Kasumi-1 (cell line): ENCODE measurements at places on chromosomes 3 and 15.

- DNase-seq, result no peak
These were observed 752.2 kb upstream of the CFAP20DC start for GRCh38 chr3:59802045-59802444.

DNA sequence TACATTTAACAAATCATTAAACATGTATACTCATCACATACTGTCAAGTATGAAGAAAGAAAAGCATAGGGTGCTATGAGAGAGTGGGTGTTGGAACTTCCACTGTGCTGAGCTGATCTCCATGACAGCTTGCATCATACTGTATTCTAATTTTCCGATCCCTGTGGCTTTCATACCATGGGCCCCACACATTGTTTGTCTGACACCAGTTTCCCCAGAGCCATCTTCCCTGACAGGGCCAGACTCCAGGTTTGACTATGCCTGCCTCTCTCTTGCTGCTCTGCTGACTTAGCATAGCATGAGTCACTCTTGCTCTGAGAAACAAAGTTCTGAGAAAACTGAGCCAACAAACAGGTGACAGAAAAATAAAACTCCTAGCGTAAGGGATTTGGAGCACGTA, 37.0 kb upstream of the CASR start:
- no peak for DNase-seq

GRCh38 chr3:9732080-9732739, 675 bp downstream of the BRPF1 start:
- peak; percentile 23 for DNase-seq

- DNase-seq, result no peak
These were observed 11.5 kb downstream of the ZIC4 start for GRCh38 chr3:147394884-147395225.

DNA sequence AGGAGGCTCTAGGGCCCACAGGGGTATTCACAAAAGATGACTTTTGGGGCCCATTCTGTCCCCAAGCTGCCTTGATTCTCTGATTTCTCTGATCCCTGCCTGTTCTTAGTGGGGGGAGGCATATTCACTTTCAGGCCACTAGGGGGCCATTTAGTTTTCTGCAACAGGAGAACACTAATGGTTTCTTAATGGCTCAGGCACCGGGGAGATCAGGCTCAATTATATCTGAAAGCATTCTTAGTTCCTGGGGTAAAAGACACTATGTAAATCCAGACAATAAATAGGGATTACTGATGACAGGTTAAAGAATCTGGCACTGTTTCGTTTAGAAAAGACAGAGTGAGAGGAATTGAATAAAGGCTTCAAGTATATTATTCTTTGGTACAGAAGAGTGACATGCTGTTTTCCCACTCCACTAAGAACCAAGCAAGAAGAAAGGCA, 2.5 kb upstream of the INAFM2 start:
- peak; percentile 68 for DNase-seq

DNA sequence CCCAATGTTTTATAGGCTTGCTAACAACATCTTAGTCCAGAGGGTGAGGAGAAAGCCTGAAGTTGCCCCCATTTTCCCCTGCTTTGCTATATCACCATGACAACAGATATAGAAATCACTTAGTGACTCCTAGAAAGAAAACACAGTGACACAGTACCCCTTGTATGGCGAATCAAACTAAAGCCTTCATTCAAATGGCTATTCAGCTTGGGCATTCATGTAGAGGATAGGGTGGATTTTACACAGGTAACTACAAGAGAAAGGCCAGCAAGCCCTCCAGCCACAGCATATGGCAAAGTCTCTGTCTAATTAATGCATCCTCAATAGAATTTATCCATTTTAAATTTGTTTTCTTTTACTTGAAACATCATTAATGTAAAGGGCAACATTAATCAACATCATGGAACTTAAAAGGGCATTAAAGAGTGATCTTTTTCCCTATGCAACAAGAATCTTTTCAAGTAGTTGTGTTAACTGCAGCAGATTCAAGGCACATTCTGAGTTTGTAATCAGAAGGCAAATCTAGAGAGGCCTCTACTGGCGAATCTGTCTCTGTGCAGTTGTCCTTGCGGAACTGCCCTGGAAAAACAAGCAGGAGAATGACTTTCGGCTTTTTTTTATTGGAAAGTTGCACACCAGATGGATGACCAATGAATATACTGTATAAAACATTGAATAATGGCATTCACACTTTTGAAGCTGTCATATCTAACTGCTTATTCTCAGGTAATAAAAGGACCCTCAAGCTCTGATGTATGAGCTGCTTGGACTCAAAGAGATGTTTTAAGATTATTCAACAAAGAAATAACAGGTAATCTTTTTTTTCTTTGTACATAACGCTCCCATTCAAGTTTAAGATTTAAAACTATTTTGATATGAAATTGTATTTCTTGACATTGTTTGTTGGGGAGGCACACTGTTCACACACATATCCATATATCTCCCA, 621.7 kb upstream of the AGTR1 start:
- DNase-seq, result peak; percentile 40

- DNase-seq, result no peak
These were observed 83.3 kb downstream of the TMEM108 start for GRCh38 chr3:133121450-133121849.

- DNase-seq, result no peak
These were observed 125.3 kb upstream of the SPRED1 start for GRCh38 chr15:38127306-38127771.

GRCh38 chr15:51625236-51625635, 2.7 kb upstream of the DMXL2 start:
- no peak for DNase-seq

DNA sequence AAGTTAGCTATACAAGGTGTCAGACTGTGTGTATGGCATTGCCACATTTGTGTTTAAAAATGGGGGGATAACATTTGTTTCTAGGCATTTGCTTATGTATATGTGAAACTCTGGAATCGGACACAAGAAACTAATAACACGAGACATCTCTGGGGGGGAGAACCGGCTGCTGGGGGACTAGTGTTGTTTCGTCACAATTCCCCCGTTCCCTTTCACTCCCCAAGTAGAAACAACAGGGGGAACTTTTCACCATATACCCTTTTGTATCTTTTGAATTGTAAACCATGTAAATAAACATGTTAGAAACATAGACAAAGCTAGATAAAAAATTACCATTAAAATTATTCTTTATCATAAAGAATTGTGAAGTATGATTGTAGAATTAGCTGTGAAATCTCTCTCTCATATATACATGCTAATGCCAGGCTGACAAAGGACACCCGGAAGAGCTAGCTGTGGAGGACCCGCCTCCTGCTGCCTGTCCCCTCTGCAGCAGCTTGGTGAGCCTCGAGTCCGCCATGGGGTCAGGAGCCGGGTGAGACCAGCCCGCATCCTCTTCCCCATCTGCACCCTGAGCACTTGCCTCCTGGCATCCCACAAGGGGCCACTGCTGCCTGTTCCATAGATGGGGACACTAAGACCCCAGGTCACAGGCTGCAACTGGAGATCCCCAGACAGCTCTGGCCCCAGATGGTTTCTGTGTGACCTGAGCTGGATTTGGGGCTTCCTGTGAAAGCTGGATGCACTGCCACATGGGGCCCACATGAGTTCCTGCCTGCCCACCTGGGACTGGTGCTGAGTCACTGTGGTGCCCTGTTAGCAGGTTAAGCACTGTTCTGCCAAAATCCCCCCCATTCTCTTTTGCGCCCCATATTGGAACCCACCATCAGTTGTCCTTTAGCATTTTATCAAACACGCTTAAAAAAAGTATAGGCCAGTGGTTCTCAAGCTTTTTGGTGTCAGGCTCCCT, 91.6 kb downstream of the IQSEC1 start:
- DNase-seq, result no peak

- no peak for DNase-seq
These were observed 422.0 kb downstream of the SOX2 start for GRCh38 chr3:182133752-182134151.

GRCh38 chr15:80557441-80558234, 137.5 kb upstream of the ABHD17C start:
- no peak for DNase-seq

GRCh38 chr3:13046569-13047274, 26.5 kb downstream of the IQSEC1 start:
- DNase-seq, result no peak

- DNase-seq, result no peak
These were observed 136.7 kb downstream of the PLOD2 start for GRCh38 chr3:146024260-146024659.

DNA sequence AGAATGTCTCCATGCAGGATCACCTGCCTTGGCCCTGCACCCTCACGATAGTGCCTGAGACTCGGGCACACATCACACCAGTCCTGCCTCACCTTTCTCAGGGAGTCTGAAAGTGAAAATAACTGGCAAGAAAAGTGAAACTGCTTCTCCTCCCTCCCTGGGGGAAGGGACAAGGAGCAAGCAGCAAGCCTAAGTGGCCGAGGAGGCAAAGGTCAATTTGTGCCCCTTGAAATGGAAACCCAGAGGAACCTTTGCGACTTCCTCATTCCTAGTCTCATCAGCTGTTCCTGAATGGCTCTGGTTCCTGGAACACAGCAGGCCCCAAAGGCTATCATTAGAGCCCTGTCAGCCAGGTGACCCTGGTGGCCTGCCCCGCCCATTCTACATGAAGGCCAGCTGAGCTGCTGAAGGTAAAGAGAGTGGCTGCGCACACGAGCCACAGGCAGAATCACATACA, 28.0 kb upstream of the SLCO2A1 start:
- no peak for DNase-seq

- DNase-seq, result peak; percentile 85
These were observed 24.5 kb upstream of the RAD18 start for GRCh38 chr3:8987645-8988383.

GRCh38 chr3:72912532-72912931, 24.7 kb downstream of the GXYLT2 start:
- DNase-seq, result no peak

GRCh38 chr3:31960793-31961431, 20.1 kb downstream of the OSBPL10 start:
- DNase-seq, result no peak

DNA sequence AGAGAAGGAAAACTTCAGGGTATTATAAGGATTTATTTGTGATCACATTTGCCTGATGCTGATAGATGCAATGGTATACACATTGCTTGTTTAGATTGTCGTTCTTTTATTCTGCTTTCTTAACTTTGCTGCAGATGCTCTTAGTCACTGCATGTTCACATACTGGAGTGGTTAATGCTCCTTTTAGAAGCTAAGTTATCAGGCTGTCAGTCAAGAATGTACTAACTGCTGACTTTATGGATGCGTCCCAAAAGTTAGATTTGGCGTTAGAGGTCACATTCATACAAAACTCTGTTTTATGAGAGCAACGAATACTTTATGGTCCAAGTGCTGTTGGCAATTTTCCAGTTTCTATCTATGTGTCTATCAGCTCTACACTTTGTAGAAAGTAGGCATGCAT, 160.7 kb downstream of the BBX start:
- DNase-seq, result no peak

GRCh38 chr3:125481786-125482185, 38.2 kb downstream of the SNX4 start:
- DNase-seq, result no peak

- no peak for DNase-seq
These were observed 86.8 kb downstream of the NAALADL2 start for GRCh38 chr3:174945951-174946350.

GRCh38 chr3:161343986-161344385, 27.3 kb downstream of the SPTSSB start:
- no peak for DNase-seq

DNA sequence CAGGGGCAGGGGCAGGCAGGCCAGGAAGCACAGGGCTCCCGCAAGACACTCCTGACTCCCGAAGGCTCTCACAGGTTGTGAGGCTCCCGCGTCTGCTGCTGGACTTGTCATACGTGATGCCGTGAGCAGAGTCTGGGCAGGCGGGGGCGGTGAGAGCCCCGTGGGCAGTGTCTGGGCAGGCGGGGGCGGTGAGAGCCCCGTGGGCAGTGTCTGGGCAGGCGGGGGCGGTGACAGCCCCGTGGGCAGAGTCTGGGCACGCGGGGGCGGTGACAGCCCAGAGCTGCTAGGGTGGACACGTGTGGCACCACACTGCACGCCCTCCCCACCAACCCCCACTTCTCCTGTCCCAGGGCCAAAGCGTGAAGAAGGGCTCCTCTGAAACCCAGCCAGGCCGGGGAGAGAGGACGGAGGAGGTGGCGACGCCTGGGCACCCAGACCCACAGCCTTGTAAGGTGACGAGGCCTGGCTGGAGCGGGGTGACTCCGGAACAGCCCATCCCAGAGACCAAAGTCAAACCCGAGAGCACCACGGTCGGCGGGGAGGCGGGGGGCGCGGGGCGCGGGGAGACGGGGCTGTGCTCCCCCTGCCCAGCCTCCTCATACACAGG, 35.0 kb downstream of the TNK2 start:
- no peak for DNase-seq

DNA sequence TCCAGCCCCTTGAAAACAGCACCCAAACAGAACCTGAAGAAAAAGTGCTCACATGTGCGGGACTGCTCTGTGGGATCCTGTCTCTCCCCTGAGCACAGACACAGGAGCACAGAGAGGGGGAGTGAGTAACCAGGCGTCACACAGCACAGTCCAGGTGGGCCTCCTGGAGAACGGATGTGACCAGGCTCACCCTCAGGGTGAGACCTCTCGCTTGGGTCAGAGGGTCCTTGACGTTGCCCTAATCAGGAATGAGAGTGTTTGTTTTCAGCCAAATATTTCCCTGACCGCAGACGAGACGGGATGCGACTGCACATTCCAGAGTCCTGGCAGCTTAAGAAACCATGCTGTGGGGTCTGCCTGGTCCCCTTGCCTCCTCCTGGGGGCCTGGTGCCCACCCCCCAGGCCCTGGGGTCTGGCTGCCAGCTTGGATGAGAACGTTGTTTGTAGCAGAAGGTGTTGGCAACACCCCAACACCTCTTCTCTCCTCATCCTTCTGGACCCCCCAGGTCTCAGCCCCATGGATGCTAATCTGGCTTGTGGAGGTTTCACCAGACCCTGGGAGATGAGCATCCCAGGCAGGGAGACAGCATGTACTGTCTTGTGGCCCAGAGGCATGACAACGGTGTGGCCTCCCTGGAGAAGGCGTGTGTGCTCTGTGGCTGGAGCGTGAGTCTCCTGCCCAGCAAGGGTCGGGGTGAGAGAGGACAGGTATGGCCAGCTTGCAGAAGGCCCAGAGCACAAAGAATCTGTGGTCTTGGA, 42.1 kb upstream of the SLC6A6 start:
- no peak for DNase-seq

GRCh38 chr15:89885611-89886010, 8.2 kb downstream of the AP3S2 start:
- DNase-seq, result no peak

DNA sequence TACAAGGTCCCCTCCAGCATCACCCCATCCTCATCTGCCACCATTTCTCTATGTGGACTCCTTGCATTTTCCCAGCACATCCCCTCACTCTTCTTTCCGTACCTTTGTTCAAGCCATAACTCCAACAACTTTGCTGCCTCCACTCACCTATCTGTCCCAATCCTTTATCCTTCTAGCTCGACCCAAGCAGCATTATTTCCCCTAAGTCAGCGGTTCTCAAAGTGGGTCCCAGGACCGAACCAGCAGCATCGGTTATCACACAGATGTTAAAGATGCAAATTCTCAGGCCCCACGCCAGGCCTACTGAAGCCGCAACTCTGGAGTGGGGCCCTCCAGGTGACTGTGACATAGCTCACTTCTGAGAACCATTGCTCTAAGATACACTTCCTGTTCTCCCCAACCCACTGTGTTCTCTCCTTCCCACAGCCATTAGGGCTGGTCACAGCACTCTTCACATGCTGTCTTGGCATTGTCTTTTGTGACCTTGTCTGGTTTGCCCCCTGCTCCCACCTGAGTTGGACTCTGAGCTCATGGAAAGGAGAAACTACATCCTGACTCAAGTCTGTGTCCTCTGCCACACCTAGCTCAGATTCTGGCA, 56.2 kb downstream of the AAGAB start:
- DNase-seq, result no peak
